ENCODE measurements at places on chromosomes 11 and 22. TPM values are rescaled to one million over a fixed set of nuclear protein-coding genes. Genes with fewer than 3 reads are reported as not detected.
A peak's percentile ranks its signal among the peaks of the same experiment; 100 is the strongest.

- peak; percentile 75 for DNase-seq
These were observed at the start of gene NDUFC2 for GRCh38 chr11:78079232-78080083. Gene NDUFC2 (minus strand): TSS chr11:78079862. CDS start chr11:78079744, 118 bp downstream.

- no peak for DNase-seq
These were observed 89.9 kb upstream of the OR5AK2 start for GRCh38 chr11:56898856-56899255.

GRCh38 chr11:27563201-27563600 is 56.6 kb upstream of the LIN7C start:
- DNase-seq = no peak

Gene KCNQ1
- total RNA-seq = 61.1 TPM

Gene MB
- total RNA-seq = not detected

DNA sequence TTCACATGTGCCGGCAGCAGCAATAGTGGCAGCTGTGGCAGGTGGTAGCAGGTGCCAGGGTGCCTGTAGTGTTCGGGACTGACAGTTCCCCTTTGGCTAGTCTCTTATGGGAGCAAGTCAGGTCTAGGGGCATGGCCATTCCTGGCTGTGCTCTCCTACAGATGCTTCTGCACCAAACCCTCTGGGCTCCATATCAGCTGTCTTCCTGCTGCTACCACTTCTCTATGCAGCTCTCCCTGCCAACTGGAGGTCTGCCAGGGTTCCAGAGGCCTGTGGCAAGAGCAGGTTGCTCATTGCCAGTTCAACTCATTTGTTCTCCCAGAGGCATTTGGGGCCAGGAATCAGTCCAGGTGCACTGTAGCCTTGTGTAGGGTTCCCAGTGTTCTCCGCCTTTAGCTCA is 473.7 kb downstream of the JRKL start:
- DNase-seq = no peak

DNA sequence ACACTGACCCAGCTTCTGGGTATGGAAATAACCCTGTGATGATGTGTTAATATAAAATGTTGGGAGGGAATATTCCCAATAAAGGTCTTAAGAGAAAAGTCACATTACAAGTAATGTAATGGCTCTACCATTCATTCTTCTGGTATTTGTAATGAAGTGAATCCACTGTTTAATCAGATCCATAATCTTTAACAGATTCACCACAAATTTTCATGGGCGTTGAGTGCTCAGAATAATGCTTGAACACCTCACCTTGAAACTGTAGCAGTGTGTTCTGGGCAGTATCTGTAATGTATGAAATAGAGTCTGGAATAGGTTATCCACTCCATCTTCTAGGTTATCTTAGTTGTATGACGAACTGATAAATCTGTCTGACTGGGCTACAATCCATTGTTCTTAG is 26.6 kb upstream of the CRTAM start:
- DNase-seq = no peak

DNA sequence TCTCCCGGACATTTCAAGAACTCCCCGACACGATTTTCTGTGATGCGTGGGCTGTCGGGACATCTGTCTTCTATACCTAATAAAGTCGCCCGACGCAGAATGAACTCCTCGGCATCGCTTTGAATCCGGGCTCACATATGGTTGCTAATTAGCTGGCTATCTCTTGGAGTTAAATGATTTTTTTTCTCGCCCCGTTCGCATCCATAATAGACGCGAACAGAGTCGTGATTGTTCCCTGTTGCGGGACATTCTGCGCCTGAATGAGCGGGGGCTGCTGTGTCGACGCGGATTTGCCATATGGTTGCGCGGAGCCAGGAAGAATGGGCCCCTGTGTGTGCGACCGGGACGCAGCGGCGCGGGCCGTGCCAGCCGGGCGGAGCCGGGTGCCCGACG is 16.4 kb downstream of the CDKN1C start:
- no peak for DNase-seq

- DNase-seq = no peak
These were observed 217.0 kb downstream of the DYNC2H1 start for GRCh38 chr11:103326070-103326794.

- DNase-seq = no peak
These were observed 16.7 kb downstream of the PAFAH1B2 start for GRCh38 chr11:117160826-117161225.

Gene FGF3
- not detected for total RNA-seq

Gene ALG8
- 18.2 TPM for total RNA-seq

Gene HEPHL1
- total RNA-seq = not detected

Gene BIRC3
- total RNA-seq = 4.8 TPM

DNA sequence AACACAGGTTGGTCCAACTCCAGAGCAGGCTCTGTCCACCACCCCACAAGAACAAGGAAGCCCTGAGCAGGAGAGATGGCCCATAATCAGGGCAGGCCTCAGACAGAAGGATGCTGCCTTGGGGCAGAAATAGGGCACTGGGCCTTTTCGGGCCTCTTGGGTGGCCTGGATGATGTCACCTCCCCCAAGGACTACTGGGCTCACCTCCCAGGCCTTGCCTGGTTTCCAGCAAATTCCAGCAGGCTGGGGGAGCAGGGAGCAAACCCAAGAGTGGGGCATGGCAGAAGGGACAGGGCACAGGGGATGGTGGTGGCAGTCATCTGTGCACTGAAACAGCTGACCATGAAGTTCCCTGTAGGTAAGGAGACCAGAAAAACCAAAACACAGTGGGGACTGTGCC is 5.3 kb upstream of the NAA40 start:
- DNase-seq = no peak

- DNase-seq = no peak
These were observed 1.1 kb downstream of the OOSP4B start for GRCh38 chr11:60018058-60018457.

DNA sequence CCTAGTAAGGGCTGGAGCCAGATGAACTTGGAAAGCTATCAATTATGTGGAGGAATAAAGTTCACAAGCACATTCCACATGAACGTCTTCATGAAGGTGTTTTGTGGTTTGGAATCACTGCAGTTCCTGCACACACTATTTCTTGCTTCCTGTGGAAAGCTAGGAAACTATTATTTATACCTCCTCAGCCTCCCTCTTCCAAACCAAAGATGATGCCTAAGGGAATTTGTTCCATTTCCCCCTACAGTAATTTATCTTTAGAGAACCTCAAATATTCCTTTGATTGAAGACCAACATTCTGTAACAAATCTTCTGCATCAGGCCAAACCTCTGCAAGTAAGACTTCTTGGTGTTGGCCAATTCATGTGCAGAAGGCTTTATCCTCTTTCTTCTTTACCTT is 115.8 kb upstream of the ARHGAP20 start:
- no peak for DNase-seq

Gene IRAG1
- total RNA-seq = 1.8 TPM
